ENCODE measurements at places on chromosomes 16 and 17.

DNA sequence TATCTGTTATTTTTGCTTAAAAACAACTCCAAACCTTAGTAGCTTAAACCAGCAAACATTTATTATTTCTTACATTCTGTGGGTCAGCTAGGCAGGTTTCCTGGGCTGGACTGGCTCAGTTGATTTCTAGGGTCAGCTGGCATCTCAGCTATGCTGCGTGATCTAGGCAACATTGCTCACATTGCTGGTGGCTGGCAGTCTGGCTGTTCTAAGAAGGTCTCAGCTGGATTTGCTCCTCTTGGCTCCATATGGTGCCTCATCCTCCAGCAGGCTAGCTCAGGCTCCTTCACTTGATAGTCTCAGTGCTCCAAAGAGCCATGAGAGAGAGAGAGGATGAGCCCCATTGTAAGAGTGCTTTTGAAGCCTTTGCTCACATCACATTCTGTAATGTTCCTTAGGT lies 470.6 kb upstream of the CDH5 start:
- DNase-seq = no peak

DNA sequence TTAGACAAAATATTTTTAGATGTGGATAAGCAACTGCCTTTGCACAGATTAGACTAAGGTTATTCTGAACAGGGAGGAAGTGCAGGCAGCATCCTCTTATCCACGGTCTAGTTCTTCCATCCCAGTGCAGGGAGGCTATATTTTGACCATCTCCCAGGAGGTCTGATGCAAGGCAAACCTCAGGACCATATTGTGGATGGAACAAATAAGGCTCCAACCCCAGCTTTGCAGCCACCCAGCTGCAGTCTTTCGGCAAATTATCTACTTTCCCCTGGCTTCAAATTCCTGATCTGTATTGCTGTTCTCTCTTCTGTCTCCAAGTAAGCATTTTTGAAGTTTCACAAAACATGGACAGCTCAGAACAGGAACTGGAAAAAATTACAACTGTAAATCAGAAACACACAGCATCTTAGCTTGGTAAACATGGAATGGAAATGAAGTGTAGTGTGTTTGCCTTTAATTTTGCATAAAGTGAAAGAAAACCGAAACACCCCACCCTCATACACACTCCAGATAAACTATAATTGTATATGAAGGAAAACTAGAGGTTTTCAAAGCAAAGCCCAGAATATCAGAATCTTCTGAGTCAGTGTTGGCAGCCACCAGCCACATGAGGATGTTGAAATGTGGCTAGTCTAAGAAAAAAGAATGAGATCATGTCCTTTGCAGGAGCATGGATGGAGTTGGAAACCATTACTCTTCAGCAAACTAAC lies 33.5 kb upstream of the MON1B start:
- no peak for DNase-seq

DNA sequence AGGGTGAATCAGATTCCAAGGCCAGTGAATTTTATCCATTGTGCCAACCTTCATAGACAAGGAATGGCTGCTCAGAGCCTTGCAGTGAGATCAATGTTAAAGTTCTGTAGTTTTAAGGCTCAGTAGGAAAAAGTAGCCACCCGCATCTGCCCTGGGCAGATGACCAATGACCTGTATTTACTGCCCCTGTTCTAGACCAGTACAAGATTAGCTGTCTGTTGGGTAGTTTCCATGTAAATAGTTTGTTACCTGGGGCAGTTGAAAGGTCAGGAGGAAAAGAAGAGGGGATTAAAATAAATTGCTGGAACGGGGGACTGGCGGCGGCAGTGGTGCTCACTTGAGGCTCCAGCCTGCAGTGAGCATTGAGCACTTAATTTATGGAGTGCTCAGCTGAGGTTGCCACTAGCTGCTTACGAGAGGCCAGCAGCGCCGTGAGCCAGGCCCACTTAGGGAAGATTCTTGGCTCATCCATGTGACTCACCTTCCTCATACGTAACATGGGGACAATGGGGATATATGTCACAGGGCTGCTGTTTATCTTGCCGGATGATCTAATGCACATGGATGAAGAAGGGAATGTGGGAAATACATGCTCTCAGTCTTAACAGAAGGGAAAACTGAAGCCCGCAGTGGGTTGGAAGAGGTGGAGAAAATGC lies 10.7 kb upstream of the NOS2 start:
- DNase-seq = no peak

- DNase-seq = no peak
Observed at GRCh38 chr16:6160303-6160702, 1062.7 kb upstream of the EEF2KMT start.

- DNase-seq = peak; percentile 63
Observed at GRCh38 chr17:75011401-75012095, 922 bp upstream of the MRPL58 start.

GRCh38 chr16:4698321-4699045 lies 5.1 kb downstream of the NUDT16L1 start:
- no peak for DNase-seq

DNA sequence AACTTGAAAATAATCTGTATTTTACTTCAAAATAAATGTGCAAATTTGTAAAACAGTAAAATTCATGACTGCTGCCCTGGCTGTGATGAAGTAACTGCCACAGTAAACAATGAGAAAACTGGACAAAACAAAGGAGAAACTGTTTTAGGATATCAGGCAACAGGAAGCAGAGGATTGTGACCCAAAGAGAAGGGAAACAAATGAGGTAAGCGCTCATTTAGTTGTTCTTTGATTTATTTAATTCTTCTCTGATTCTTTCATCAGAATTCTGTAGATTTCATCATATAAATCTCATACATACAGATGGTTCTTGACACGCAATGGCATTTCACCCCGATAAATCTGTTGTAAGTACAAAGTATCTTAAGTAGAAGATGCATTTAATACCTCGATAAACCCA lies 198.1 kb upstream of the AXIN2 start:
- DNase-seq = no peak
